ENCODE measurements at places on chromosomes 1 and 21.
A peak's percentile ranks its signal among the peaks of the same experiment; 100 is the strongest.

DNA sequence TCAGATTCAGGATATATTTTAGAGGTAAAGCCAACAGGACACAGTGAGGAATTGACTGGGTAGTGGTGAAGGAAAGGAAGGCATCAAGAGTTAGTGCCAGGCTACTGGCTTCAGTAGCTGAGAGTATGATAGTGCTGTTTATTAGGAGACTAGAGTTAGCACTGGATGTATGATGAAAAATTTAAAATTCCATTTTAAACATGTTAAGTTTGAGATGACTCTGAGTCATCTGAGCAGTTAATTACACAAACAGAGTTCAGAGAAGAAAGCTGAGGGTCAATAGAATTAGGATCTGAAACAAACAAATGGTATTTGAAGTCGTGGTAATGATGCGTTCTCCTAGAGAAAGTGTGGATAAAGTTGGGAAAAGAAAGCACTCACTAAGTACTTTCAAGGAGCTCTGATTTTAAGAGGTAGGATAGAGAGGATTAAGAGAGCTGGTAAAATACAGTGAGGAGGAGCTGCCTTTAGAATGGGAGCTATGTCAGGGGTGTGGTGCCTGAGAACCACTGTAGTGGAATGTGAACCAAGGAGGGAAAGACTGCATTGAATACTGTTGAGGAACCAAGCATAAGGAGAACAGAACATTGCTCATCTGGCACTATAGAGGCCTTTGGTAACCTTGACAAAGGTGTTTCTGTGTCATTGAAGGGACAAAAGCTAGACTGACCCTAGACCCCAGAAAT, 21.7 kb upstream of the SHCBP1L start:
- DNase-seq = no peak

DNA sequence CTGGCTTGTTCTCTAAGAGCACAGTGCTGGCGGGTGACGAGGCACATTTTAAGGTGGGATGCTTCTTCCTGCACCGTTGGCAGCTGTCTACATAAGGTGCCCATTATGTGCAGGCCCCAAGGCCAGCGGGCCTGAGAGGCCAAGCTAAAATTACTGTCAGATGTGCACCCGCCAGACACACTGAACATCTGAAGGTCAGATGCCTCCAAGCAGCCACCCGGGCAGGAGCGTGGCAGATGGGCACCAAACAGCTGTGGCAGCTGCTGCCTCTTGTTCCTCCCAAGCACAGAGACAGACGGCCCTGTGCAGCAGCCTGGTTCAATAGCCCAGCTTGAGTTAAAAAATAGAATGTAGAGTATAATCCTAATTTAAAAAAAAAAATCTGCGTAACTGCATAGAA, 211.9 kb upstream of the EDN2 start:
- no peak for DNase-seq

- DNase-seq = no peak
Observed at GRCh38 chr1:69671363-69672010, 103.8 kb downstream of the LRRC7 start.

DNA sequence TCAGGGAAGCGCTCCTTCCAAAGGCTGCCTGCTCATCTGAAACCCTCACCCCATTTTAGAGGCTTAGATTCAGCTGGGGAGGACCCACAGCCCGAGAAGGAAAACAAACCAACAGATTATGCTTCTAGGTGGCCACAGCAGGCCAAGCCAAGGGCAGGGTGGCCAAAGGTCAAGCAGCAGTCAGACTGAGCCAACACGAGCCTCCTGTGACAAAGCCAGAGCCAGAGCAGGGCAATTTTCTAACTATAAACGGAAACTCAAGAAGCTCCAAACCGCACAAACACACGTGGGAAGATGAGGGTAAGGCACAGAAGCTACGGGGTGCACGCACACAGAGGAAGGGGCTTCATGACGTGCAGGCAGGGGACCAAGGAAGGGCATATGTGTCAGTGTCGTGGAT, 64.1 kb downstream of the PLEKHA6 start:
- no peak for DNase-seq

DNA sequence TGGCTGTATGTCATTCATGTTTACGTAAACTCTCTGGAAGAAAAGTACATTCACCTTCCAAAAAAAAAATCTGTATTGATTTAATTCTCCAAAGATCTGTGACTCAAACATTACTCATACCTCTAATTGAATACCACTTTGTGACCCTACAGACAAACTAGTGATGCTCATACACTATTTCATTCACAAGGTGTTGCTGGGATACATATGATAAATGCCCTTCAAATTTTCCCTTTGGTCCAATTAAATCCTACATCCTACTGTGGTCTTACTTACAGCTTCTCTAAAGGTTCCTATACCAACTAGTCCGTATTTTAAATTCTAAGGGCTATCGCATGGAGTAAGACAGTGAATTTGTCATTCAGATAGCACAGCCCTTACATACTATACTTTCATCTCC, 26.8 kb upstream of the CADM3 start:
- DNase-seq = no peak

- DNase-seq = peak; percentile 55
Observed at GRCh38 chr1:40438391-40439015, 11.8 kb upstream of the ZFP69B start.

- no peak for DNase-seq
Observed at GRCh38 chr1:14811573-14811972, 213.1 kb downstream of the KAZN start.

- no peak for DNase-seq
Observed at GRCh38 chr21:36549470-36549869, 69.5 kb upstream of the CLDN14 start.

GRCh38 chr1:119771770-119772169, 3.1 kb upstream of the HMGCS2 start:
- no peak for DNase-seq

DNA sequence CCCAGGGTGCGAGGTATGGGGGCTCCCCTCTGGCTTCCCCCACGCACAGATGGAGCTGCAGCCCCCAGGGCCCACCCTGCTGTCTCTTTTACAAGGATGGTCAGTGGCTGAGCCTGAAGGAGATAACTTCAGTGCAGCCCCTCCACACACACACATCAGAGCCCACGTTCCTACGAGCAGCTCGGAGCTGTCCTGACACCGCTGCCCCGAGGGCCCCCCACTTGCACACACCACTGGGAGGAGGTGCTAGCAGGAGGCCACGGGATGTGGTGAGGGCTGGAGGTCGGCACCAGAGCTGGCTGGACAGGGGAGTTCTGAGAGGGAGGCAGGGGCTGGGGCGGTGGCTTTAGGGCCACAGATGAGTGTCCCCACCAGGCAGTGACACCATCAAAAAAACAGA, 53.9 kb downstream of the MORN1 start:
- no peak for DNase-seq

- no peak for DNase-seq
Observed at GRCh38 chr1:111538343-111539025, 35.1 kb upstream of the ADORA3 start.

DNA sequence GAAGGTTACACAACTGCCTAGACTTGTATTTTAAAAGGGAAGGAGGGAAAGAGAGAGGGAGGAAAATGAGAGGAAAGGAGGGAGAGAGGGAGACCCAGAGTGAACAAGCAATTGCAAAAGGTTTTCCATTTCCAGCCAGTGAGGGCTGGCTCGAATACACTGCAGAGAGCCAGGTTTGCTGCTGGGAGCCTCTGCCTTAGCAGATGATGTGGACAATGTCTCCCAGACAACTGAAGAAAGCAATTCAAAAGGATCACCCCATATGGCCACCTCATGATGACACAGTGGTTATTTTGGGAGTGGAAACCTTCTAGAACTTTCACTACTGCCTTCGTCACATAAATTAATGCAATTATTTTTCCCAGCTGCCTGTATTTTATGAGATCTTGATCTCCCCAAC, 86.4 kb downstream of the BCAR3 start:
- DNase-seq = no peak

DNA sequence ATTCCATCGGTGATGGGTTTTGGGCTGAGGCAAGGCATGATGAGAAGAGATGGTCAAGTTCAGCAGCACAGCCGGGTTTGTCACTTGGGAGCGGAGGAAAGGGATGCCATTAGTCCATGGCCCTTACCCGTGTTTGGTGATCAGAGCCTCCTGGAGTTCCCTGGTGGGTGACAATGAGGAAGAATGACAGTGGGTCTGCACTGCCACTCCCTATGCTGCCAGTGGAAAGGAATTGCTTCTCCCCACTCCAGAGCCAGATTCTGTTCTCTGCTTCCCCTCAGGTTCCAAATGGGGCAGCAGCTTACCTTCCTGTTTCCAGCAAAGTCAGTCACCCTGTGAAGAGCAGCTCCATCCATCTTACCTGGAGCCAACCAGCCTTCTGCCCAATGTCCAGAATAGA, 393.1 kb downstream of the PTPRU start:
- no peak for DNase-seq

GRCh38 chr1:8370046-8370881, 52.4 kb downstream of the SLC45A1 start:
- no peak for DNase-seq

GRCh38 chr1:79629414-79629813, 622.9 kb upstream of the ADGRL4 start:
- DNase-seq = no peak

DNA sequence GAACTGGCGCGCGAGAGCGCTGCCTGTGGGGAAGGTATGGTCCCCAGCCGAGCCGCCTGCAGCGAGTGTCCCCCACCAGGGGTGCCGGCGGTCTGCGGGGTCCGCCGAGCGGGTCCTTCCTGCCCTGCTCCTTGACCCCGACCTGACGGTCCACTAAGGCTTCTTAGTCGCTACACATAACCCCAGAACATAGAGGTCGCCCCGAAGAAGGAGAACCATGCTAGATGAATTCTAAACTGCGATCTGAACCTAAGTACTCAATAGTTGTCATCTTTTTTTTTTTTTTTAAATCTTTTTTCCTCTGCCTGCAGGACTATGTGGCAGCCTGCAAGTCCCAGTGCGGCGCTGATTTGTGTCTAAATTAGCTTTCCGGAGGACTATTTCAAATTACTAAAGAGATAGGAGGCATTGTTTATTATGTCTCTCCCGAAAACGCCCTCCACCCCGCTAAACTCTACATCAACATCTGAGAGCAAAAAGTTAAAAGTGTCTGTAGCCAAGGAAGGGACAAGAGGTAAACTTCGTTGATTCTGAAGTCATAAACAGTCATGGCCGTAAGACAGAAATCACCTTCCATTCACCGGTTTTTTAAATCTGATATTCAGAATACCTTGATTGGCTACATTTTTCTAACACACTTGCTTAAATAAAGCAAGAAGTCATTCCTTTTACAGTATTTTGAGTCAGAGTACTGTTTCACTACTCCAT, 476 bp downstream of the AXDND1 start:
- DNase-seq = no peak

DNA sequence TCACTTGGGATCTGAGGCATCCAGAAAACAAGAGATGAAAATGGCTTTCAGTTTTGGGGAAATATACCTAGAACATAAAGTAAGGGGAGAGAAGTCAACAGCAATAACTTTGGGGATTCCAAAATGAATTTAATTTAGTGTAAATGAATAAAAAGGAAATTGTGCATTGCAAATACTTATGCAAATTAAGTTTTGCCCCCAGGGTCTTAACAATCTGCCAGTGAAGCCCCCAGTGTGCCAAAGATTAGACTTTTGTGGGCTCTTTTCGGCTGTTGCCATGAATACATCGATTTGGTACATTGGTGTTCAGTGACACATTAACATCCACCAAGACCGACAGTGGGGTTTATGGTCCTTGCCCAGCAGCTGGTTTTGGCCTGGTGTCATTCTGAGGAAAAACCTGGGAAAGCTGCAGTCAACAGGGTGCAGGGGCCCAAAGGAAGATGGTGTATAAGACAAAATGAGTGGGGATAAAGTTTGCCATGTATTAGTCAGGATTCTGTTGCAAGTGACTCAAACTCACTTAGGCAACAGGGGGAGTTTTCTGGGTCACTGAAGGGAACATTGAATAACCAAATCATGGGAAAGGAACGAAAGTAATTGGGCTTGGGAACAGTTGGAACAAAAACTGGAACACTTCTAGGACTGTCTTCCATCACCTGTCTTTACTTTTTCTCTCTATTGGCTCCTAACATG, 30.2 kb upstream of the IGSF3 start:
- DNase-seq = no peak

GRCh38 chr1:38962113-38962512, 20.5 kb upstream of the RHBDL2 start:
- no peak for DNase-seq

DNA sequence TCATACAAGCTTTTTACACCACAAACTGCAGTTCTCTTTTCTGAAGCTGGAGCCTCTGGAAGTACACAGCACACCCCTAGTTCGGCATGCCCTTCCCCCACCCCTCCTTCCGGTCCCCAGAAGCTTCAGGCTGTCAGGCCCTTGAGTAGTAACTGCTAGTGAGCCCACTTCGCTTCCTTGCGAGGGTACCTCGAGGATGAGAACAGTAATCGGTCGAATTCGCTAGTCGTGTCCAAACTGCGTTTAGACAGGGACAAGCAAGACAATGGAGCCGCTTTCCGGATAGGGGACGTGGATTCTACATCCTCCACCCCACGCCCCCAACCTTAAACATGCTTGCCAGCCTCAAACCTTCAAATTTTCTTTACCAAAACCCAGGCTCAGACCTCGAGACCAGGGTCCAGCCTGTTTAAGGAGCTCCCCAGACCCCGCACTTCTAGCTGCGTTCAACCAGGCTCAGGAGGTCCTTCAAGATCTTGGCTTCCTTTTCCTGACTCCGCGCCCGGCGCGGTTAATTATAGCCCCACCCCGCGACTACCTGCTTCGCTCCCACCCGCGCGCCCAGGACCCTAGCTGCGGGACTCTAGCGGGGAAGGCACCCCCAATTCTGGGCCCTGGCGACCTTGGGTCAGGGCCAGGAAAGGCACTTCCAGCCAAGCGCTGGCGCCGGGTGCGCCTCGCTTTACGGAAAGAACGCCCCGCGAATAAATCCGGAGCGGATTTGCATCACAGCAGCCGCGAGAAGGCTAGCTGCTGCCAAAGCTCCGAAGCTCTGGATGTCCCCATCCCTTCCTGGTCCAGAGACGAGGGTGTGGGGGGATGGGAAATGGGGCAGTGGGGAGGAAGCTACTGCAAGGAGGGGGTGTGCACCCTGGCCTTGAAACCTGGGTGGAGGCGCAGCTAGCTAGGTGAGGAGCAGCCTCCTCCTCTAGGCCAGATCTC, 8.1 kb upstream of the TSPAN1 start:
- peak; percentile 36 for DNase-seq

GRCh38 chr1:225442123-225442505, 14.3 kb upstream of the LBR start:
- no peak for DNase-seq

DNA sequence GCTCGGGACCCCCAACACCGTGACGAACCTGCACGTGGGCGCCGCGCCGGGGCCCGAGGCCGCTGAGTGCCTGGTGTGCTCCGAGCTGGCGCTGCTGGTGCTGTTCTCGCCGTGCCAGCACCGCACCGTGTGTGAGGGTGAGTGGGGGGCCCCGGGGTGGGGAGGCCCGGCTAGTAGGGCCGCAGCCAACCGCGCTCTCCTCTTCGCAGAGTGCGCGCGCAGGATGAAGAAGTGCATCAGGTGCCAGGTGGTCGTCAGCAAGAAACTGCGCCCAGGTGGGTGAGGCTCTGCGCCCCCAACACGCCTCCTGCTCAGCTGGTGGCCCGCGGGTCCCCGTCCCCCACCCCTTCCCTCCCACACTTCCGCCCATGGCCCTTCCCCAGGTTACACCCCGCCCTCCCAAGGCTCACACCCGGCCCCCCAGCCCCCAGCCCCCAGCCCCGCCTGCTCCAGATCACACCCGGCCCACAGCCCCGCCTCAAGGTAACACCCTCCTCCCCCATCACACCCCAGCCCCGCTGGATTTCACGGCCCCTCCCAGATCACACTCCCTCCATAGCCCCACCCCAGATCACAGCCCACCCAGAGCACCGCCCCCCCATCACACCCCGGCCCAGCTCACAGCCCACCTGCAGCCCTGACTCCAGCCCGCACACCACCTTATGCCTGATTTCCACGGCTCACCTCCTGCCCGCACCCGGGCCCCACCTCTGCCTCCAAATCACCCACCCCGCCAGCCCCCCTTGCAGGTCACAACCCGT, 2.4 kb upstream of the MMP23B start:
- DNase-seq = peak; percentile 91

GRCh38 chr1:203217139-203217655, 12.3 kb downstream of the CHIT1 start:
- DNase-seq = no peak

Data from CD4-positive, alpha-beta T cell treated with Interleukin-12 subunit alpha and Interleukin-12 subunit beta, for 1 hour (primary cell).